ENCODE measurements at places on chromosomes 1 and 21.

DNA sequence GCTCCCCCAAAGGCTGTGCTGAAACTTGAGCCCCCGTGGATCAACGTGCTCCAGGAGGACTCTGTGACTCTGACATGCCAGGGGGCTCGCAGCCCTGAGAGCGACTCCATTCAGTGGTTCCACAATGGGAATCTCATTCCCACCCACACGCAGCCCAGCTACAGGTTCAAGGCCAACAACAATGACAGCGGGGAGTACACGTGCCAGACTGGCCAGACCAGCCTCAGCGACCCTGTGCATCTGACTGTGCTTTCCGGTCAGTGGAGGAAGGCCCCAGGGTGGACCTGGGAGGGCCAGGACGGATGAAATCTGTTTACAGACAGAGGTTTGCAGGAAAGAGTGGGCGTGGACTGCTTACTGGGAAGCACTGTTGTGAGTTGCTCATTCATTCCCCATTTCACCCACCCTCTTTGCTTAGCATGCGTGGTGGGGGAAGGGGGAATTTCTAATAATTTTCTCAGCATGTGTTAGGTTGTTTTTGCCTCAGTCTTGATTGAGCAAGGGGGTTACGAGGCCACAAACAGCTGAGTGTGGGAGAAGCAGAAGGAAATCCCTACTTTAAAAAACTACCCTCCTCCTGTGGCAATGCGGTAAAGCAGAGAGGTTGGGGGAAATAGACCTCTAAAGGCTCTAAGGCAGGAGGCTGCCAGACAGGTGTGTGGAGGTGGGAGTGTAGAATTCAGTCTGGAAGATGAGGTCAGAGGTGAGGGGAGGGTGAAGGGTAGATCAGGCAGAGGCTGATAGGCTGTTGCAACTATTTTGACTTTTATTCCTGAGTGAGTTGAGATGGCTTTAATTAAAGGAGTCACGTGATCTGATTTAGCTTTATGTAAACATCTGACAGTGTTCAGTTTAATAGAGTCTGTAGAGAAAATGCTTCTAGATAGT, 1.3 kb downstream of the FCGR2A start:
- DNase-seq = no peak

DNA sequence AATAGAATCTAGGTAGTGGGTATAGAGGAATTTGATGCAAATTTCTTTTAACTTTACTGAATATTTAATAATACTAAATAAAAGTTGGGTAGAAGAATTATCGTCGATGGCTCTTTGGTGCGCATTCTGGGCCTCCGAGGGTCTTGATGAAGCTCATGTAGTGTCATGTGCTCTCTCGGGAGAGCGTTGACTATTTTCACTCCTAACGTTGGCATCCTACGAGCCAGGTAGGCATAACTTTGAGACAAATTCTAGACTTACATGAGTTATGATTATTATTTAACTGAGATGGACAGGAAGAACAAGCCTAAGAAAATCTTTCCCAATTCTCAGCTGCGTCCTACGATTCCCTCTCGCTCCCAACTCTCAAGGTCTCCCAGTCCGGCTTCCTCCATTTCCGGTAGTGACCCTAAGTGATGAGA, 550 bp upstream of the PCAT6 start:
- no peak for DNase-seq

DNA sequence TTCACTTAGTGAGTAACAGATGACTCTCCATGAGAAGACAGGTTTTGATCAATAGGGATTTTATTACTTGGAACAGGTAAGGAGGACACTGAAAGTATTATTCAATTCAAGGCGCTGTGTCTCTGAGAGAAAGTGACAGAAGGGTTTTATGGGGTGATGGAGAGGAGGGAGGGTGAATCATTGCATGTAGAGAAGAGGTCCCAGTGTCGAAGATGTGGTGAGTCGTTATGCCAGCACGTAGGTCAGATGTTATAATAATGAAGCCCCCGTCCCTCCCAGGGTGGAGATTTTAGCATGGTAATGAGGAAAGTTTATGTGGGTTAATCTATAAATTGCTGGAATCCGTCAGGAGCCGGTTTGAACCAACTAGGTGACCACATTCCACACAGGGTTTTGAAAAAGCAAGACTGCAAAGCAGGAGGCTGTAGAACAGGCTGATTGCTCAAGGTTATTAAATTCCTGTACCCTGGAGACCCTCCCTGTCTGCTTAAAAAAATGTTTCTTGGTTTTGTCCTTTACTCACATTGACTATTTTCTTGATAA, 586.4 kb upstream of the TMPRSS15 start:
- DNase-seq = peak; percentile 11

- no peak for DNase-seq
Observed at GRCh38 chr1:161953256-161953920, 70.3 kb downstream of the OLFML2B start.

DNA sequence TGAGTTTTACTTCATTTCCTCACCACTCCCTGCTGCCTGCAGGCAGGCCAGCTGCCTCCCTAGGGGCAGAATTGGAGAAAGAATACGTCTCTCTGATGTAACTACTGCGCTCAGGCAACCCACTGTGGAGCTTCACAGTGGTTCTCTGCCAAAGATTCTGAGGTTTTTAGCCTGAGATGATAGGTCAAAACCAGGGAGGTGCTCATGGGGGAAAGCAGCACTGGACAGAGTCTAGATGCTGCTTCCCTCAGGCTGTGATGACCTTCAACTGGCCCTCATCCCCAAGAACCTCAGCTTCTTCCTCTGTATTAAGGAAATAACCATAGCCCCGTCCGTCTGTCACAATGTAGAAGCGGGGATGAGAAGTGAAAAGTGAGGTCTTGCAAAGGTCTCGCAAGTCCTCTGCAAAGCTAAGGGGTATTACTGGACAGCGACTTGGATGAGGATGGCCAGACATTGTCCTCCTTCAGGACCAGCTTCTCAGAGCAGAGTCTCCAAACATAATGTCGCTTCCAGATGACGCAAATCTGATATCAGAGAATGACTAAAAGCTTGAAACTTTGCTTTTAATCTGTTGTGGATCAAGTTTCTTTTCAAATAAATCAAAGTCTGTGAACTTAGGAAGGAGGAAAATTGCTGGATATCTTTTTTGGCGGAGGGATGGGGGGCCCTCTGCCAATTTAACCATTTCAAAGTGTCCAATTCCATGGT, 65.9 kb upstream of the ATP5PO start:
- DNase-seq = no peak

DNA sequence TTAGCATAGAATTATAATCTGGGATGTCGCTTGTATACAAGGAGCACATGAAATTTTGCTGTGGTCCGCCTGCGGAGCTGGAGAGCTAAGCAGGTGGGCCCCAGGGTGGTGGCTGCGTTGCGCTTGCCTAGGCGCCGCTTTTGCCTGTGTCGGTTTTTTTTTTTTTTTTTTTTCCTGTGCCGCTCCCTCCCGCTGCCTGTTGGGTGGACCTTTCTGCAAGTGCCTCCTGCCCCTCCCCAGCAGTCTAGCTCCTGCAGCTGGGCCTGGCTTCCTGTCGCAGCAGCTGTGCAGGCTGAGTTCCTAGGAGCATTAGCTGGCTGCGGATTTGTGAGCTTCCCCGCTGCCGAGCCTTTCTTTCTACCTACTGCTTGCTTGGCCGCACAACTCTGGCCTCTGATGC, 20.6 kb downstream of the PYHIN1 start:
- DNase-seq = no peak

- DNase-seq = peak; percentile 59
Observed at GRCh38 chr1:172089768-172090510, 248.6 kb downstream of the DNM3 start.

DNA sequence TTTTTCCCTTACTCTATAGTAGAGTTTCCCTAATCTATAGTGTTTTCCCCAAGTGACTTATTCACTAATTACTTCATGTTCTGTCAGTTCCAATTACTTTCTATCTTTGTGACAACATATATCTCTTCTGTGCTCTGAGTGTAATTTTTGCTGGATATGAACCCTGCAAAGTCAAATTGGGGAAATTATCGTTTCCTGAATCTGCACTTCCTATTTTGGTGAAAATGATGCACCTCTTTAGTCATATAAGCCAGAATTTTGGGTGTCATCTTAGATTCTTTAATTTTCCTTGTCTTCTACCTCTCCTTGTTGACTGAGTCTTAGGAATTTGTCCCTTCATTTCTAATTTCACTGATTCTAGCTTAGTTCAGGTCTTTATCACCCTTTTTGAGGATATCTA, 33.4 kb upstream of the PRKACB start:
- no peak for DNase-seq

GRCh38 chr1:20730690-20731056, 1.8 kb downstream of the SH2D5 start:
- DNase-seq = no peak

DNA sequence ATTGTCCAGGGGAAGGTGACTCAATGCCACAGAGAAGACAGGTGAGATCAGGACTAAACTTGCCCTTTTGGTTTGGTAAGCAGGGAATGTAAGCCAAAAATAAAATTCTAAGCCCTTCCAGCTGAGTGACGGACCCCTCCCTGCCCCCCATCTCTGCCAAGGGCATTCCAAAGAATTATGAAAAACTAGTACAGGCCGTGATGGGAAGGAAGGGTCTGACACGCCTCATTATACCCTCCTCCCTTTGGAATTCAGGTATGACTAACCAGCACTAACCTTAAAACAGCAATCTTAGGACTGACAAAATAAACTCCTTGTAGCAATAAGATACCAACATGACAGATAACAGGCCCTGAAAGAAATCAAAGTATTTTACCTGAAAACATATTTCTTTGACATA, 99.6 kb downstream of the GABPA start:
- DNase-seq = no peak

DNA sequence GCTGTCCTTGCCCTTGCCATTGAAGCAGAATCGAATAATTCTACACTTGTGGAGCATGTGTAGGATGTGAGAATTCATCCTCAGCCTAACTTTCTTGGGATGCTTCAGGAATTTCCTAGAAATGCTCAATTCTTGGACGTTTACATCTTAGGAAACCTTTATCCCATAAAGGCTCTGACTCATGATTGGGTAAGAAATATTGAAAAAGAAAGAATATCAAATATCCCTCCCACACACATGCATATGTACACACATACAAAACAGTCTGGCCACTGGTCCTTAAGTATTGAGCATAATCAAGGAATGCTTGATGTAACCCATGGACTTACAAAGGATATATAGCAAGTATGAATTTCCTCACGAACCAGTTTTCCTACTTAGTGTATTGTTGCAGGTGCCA, 83.9 kb upstream of the IPO9 start:
- DNase-seq = no peak

- no peak for DNase-seq
Observed at GRCh38 chr1:82598812-82599211, 798.1 kb downstream of the ADGRL2 start.

- no peak for DNase-seq
Observed at GRCh38 chr1:147496571-147497210, 44.6 kb upstream of the BCL9 start.

DNA sequence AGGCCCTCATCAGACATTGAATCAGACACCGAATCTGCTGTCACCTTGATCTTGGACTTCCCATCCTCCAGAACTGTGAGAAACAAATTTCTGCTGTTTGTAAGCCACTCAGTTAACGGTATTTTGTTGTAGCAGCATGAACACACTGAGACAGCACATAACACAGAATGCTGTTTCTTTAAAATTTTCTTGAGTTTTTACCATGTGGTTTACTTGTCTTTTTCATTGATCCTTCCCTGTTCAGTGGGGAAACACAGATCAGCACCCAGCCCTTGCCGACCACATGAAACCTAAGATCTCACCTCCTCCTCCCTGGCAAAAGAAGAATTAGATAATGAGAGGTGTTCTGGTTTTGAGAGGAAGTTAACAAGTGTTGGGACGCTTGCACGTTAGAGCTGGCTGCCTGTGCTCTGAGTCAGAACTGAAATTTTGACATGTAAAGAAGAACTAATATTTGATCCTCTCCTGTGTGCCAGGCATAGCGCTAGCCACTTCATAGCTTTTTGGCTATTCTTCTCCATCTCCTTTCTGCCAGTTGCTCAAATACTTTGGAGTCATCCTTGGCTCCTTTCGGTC, 179.6 kb downstream of the DHRS3 start:
- DNase-seq = no peak

DNA sequence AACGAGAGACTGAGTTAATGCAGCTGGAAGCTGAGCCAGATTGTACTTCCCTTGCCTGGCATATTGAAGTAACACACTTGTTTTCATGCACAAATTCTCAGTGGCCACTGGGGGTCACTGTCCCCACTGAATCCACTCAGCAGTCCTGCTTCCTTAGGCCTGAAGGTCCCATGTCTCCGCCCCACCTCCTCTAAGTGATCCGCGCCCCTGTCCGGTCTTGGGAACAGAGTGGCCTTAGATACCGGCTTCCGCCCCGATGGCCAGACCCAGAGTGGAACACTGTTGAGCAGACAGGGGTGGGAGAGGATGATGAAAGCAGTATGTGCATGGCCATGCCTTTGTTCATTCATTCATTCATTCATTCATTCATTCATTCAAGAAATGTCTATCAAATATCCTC, 34.8 kb downstream of the CHAF1B start:
- peak; percentile 88 for DNase-seq

DNA sequence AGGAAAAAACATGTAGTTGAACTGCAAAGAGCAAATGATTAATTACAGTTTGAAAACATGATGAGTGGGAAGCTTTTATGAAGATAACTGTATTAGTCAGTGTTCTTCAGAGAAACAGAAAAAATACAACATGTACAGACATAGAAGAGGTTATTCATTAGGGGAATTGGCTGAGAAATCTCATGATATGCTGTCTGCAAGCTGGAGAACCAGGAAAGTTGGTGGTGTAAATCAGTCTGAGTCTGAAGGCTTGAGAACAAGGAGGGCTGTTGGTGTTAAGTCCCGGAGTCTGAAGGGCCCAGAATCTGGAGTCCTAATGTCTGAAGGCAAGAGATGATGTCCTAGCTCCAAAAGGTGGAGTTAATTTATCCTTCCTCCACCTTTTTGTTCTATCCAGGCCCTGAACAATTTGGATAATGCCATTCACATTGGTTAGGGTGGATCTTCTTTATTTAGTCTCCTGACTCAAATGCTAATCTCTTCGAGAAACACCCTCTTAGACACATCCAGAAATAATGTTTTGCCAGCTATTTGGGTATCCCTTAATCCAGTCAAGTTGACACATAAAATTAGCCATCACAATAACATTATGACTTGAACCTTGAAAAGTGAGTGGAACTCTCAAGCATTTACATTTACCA, 672.9 kb upstream of the PTBP2 start:
- no peak for DNase-seq

DNA sequence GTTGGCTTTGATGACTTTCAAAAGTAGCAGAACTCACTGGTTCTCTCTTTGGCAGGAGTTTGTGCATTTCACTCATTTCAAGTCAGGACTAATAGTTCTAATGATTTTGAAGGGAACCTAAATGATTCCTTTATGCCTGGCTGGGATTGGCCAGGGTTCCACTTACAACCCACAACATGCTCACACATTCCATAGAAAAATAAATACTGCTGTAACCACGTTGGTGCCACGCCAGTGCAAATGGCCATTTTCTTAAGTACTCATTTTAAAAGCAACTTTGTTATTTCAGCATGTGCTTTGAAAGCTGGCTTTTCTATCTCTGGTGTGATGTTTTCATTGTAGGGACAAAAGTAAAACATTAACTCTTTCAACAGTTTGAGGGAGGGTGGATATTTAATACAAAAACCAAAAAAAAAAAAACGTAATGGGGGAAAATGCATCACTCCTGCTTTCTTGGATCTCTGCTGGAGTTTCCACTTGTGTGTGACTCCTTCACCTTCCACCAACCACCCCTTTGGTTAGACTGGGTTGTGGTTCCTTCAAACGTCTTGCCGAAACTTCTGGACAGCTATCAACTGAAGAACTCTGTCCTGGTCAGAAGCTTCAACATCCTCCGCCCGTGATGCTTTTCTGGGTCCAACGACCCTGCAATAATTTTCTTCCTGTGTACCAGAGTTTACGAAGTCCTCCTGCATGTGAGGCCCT, 300.4 kb upstream of the RUNX1 start:
- no peak for DNase-seq

Data from left kidney (tissue), 8 donors.